ENCODE measurements at places on chromosomes 4 and X.

GRCh38 chrX:46325312-46325877 lies 219.8 kb downstream of the ZNF674 start:
- no peak for DNase-seq

GRCh38 chr4:98648602-98649001 lies 9.8 kb downstream of the TSPAN5 start:
- no peak for DNase-seq

DNA sequence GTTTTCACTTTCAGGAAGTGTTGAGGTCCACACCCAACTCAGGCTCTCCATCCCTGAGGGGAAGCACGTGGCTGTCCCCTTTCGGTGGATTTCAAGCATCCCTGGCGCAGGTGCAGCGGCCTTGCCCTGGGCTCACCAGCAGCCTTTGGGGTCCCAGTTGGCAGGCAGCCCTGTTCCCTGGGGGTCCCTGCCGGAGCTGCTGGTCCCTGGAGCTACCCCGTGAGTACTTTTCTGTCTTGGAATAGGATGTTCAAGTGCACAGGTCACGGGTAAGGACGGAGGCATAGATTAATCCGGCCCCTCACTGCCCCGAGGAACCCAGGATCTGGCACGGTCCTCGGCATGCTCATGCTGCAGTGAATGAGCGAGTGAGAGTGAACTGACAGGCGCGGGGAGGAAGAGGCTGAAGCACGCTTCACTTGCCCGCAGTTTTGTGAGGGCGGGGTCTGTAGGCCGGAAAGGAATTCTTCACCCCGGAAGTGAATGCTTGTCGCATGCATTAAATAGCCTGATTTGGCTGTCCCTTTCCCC lies 117.2 kb upstream of the FAT1 start:
- no peak for DNase-seq

DNA sequence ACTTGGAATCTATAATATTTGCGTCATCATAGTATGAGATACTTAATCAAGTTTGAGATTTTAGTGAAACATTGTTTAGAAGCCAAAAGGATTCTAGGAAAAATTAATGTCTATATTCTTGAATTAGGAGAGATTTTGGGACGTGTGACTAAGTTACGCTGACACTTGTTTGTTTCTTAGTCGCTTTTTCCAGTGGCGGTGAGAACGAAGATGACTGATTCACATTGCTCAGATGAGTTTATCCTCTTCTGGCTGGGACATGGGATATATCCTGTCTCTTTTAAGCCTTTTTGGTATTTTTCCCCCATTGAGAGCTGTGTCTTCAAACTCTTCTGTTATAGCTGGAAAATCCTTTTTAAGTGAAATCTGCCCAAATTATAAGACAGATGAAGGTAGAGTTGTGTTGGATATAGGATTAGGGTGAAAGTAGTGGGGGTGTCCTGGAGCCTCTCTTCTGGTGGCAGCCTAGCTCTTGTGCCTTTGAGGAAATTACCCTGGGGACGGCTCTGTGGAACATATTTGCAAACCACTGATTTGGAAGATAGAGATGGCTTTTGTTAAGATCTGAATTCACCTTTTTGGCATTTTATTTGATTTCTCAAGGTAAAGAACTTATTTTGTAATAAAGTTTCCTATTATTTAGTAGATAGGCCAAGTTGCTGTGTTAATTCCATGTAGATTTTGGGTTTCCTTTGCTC lies 49.7 kb downstream of the HTT start:
- no peak for DNase-seq

DNA sequence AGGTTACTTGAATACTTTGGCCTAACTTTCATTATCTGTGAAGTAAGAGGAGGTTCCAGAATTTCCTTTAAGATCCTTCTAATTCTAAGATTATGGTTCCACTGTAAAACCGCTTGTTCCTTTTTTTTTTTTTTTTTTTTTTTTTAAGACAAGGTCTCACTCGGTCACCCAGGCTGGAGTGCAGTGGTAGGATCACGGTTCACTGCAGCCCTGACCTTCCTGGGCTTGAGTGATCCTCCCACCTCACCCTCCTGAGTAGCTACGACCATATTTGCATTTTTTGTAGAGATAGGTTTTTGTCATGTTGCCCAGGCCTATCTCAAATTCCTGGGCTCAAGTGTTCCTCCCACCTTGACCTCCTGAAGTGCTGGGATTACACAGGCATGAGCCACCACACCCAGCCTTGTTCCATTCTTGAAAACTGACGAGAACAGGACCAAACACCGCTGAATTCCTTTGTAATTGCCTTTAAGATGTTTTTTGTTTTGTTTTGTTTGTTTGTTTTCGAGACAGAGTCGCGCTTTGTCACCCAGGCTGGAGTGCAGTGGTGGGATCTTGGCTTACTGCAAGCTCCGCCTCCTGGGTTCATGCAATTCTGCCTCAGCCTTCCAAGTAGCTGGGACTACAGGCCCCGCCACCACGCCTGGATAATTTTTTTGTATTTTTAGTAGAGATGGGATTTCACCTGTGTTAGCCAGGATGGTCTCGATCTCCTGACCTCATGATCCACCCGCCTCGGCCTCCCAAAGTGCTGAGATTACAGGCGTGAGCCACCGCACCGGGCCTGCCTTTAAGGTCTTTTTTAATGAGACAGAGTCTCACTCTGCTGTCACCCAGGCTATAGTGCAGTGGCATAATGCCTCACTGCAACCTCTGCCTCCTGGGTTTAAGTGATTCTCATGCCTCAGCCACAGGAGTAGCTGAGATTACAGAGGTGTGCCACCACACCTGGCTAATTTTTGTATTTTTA lies 6.8 kb downstream of the PDS5A start:
- DNase-seq: no peak

DNA sequence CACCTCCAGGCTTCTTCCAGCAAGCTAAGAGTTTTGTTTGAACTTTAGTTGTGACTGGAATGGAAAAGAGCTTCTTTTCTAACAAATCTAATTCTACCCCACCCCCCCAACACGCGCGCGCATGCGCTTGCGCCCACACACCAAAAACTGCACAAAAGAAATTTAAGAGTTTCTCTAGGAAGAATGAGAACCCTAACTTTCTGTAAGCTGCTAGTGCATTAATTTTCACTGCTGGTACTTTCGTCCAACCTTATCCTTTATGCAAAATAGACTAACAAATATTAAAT lies 9.0 kb upstream of the INTU start:
- DNase-seq: no peak

DNA sequence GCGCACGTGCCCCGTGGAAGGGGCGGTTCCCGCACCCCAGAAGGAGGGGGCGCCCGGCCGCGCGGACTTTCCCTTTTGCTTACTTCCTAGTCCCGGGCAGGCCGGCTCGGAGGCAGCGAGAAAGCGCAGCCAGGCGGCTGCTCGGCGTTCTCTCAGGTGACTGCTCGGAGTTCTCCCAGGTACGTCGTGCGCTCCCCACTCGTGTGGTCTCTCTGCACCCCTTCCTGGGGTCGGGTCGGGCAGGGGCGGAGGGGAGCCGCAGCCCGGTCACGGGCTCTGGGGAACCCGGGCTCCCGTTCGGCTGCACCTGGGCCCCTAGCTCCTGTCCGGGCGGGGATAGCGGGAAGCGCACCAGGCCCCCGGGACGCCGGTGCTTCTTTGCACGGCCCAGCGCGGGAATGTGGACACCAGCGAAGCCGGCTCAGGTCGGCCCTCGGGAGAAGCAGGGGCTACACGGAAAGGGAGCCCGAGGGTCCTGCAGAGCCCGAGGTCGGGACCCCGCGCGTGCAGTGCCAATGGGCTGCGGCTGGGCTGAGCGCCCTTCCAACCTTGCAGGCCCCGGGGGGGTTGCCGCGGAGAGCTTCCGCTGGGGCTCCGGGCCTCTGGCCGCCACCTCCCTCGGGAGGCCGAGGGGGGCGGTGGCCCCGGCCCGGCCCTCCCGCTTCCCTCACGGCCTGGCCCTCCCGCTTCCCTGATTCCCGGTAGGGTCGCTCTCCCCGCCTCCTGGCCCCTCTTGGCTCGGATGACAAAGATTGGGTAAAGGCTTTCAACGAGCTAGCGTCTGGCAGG lies at the start of gene TLR2:
TSS of gene TLR2 (plus strand) at position 99 of the 789 bp plus-strand sequence. CDS start 18,628 bp downstream, outside the sequence.
- peak; percentile 31 for DNase-seq

GRCh38 chr4:142547974-142548373 lies 298.1 kb downstream of the INPP4B start:
- DNase-seq: no peak
